Nephron progenitor cell (in vitro differentiated cells): ENCODE measurements at places on chromosomes 3 and 15.

- DNase-seq, result no peak
These were observed 156.1 kb downstream of the THRB start for GRCh38 chr3:24338409-24339130.

DNA sequence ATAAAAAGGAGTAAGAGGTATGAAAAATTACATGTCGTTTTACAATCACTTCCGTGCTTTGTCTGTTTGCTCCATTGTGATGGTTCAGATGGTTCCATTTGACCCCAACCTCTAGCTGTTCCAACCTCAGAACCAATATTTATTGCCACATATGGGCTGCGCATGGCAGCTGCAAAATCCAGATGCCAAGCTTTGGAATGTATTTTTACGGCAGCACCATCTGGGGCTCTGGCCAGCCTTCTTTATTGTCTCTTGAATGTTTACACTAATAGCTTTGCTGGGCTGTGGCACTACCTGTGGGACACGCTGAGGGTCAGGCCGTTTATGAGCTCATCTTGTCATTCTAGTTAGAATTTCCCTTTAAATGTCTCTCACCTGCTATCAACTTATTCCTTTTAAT is 219.8 kb downstream of the ROBO2 start:
- DNase-seq, result no peak

- no peak for DNase-seq
These were observed 124.9 kb downstream of the PTPRG start for GRCh38 chr3:61686228-61686648.

GRCh38 chr3:56856752-56857151 is 55.0 kb upstream of the ARHGEF3 start:
- DNase-seq, result no peak

DNA sequence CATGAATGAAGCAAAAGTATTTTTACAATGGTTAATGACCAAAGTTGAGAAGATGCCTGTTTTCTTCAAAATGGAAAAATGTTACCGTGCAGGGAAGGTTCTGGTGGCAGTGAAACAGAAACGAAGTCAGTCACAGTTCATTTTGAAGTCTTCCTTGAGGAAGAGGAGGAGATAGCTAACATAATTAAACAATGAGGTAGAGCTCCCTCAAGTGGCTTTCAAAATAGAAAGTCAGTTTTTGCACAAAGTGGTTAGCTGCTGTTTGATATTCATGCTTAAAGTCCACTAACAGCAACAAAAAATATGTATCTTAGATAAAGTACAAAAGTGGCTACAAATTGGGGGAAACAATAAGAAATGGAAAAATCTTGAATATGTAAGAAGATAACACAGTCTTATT is 87.3 kb downstream of the TFG start:
- DNase-seq, result no peak

GRCh38 chr3:58189691-58190090 is 21.1 kb downstream of the DNASE1L3 start:
- no peak for DNase-seq

- DNase-seq, result no peak
These were observed 1009.6 kb downstream of the ROBO2 start for GRCh38 chr3:78049521-78049920.

- no peak for DNase-seq
These were observed 5.7 kb downstream of the GPR27 start for GRCh38 chr3:71759401-71759800.

GRCh38 chr3:158452334-158452733 is 118.7 kb upstream of the MLF1 start:
- DNase-seq, result no peak

DNA sequence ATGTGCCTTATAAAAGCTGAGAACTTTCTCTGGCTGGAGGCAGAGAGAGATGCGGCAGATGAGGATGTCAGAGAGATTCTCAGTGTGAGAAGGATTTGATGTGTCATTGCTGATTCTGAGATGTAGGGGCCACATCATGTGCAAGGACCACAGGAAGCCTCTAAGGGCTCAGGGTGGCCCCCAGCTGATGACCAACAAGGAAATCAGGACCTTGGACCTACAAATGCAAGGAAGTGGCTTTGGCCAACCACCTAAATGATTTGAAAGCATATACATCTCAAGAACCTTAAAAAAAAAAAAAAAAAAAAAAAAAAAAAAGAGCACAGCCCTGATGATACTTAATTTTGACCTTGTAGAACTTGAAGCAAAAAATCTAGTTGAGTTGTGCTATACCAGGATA is 282.4 kb downstream of the ERC2 start:
- no peak for DNase-seq

DNA sequence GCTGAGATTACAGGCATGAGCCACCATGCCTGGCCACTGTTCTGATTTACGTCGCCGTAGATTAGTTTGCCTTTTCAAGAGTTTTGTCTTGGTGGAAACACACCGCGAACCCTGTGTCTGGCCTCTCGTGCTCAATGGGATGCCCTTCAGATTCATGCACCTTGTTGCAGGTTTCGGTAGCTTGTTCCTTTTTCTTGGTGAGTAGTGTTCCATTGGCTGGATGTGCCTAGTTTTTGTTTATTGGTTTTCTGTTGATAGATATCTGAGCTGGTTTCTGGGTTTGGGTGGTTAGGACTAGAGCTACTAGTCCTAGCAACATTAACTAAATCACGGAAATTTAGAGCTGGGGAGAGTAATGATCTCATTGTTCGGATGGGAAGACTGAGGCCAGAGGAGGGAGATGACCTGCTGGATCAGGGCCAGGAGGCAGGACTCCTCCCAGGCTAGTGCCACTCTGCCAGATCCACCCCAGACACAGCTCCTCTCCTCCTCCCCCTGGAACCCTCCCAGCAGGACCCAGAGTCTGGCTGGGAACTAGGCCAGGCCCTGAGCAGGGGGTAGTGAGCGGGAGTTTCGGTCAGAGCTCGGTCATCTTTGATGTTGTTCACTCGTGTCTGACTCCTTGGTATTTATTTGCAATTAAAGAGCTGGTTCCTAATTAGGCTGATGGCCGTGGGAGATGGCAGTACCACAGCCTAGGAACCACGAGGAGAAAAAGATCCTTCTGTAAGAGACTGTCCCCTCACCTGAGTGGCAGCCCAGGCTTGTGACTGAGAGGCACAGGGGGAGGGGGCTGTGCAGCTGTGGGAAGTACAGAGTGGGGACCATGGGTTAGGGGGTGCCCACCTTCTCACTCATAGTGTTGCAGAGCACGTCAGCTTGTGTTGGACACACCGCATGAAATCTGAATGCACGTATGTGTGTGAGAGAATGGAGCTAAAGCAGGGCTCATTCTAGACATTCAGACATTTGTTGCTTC is 73.4 kb downstream of the SMAD6 start:
- no peak for DNase-seq
